GM04503 (cell line): ENCODE measurements at places on chromosomes 3 and 15.

DNA sequence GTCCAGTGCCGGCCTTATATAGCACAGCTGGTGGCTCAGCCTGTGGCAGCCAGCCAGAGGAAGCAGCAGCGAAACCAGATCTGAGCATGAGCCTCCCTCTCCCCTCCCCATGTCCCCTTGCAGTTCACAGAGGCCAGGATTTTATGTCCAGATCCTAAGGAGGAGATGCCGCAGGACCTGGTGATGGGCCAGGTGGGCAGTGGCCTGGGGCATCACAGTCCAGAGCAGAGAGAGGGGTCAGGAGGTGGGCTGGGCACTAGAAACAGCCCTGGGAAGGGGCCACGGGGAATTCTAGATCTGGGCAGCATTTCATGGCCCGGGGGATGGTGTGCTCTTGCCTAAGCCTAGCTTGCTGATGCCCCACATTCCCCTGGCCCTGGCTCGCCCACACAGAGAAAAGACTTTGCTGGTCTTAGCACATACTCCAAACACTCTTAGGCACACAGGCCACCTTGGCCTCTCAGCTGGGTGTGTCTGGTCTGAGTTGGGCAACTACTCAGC lies 259 bp upstream of the CILP start:
- DNase-seq, result no peak

GRCh38 chr15:55168350-55168974 lies 28.3 kb downstream of the RSL24D1 start:
- peak; percentile 4 for DNase-seq

DNA sequence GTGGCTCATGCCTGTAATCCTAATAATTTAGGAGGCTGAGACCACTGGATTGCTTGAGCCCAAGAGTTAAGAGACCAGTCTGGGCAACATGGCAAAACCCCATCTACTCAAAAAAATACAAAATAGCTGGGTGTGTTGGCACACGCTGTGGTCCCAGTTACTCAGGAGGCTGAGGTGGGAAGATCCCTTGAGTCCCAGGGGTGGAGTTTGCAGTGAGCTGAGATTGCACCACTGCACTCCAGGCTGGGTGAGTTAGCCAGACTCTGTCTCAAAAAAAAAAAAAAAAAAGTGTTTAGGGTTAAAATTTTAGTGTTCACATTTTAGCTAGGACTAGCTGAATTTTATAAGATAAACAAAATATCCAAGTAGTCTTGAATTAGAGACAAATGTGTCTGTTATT lies 1340.1 kb upstream of the EPHA6 start:
- DNase-seq, result no peak

GRCh38 chr3:162338514-162338913 lies 841.9 kb downstream of the OTOL1 start:
- DNase-seq, result no peak

DNA sequence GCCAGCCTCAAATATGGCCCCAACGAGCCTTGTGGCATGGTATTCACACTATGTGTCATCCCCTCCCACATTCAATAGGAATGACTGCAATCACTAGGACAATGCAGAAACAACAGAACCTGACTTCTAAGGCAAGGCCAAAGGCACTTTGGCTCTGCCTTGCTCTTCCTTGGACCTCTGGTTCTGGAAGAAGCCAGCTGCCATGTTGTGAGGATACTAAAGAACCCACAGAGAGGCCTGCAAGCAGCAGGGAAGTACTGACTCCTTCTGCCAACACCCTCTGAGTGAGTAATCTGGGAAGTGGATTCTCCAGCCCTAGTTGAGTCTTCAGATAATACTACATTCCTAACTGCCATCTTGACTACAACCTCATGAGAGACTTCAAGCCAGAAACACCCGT lies 64.7 kb downstream of the ADAMTS9 start:
- no peak for DNase-seq

- no peak for DNase-seq
Measured at GRCh38 chr15:29123171-29123570, 146.5 kb downstream of the NSMCE3 start.

DNA sequence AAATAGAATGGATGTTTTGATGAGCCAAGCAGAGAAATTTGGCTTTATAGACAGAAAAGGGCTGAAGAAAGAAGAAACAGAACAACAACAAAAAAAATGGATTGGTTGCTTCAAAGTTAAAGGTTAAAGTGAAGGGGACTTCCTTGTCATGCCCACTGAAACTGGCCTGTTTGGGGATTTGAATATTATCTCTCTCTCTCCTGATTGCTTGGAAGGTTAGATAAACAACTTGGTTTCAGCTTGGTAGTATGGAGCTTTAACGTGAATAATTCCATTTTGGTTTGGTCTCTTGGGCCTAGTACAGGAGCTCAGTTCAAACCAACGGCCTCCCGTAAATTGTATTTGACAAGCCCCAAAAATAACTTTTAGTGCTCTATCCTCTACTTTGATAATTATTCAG lies 70.8 kb upstream of the MBNL1 start:
- DNase-seq, result no peak

- peak; percentile 61 for DNase-seq
Measured at GRCh38 chr3:170572665-170573253, 13.1 kb downstream of the SLC7A14 start.

DNA sequence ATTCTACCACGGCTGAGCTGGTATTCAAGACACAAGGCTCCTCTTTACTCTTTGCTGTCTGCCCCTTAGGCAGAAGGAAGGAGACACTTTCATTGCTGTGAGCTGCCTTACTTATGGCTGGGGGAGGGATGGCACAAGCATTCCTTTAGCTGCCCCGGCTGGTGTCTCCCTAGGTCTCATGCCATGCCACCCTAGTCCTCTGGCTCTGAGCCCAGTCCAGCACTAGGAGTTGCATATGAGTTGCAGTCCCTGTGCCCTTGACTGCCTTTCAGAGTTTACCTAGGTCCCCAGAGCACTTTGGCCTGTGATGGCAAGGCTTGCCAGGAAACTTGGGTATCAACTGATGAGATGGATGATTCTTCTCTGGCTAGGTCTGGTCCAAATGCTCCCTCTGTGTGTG lies 296.4 kb downstream of the RBMS3 start:
- no peak for DNase-seq

DNA sequence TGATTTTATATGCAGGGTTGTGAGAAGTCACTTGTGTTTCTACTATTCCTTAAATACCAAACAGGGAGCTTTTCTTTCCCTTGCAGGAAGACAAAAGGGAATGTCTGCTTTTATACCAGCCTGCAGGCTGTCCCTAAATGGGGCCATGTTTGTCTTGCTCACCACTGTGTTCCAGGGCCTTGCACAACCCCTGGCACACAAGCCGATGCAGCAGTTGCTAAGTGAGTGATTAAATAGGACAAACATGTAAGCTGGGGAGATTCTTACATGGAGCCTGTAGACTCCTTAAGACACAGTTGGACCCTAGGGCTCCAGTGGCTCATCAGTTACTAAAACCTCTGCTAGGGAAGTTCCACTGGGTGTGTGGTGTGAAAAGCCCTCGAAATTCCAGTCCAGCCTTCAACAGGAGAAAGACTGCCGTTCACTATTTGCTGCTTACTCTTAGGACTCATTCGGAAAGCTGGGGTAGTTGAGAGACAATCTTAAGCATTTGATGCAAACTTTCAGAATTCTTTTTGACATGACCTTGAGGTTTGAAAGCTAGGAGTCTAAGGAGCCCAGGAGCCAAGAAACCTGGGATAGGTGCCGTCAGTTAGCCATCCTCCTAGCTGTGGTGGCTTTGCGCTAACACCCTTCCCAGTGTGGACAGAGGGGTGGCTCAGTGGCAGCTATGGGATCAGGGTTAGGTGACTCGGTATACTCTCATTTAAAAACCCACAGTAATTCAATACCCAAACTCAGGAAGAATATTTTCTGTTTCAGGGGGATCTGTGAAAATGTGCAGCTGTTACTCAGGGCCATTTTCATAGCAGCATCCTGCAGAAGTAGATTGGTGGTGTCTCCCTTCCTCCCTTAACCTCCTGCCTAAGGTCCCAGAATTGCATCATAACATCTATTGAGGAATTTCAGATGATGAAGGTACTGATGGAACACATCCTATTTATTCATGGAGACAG lies 39.1 kb downstream of the SYNM start:
- DNase-seq, result peak; percentile 61

DNA sequence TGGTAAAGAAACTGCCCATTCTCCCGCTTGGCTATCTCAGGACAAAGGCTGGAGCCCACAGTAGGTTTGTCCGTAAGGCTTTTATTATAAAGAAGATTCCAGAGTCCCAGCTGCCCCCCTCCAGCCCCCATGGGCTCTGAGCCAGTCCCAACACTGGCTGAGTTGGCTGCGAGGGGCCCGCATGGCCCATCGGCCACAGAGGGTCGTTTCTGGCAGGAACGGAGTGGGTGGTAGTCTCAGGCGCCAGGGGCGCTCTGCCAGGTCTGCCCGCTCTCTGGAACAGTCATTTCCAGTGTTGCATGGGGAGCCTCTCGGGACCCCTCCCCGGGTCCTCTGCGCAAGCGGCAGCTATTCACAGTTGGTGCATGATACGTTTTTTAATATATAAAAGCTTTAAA lies 12.2 kb downstream of the H1-8 start:
- DNase-seq, result no peak
